Upper lobe of right lung (tissue), 1 donor: ENCODE measurements at places on chromosomes 2 and 18. TPM values are rescaled to one million over a fixed set of nuclear protein-coding genes. Genes with fewer than 3 reads are reported as not detected.

The KIF1A gene
- 0.81 TPM for total RNA-seq

The FLACC1 gene
- total RNA-seq = 3.6 TPM

The TMEM17 gene
- total RNA-seq = 2.0 TPM

The PRADC1 gene
- total RNA-seq = 15.5 TPM
